ENCODE measurements at places on chromosomes 13 and 19. TPM values are rescaled to one million over a fixed set of nuclear protein-coding genes. Genes with fewer than 3 reads are reported as not detected.

DNA sequence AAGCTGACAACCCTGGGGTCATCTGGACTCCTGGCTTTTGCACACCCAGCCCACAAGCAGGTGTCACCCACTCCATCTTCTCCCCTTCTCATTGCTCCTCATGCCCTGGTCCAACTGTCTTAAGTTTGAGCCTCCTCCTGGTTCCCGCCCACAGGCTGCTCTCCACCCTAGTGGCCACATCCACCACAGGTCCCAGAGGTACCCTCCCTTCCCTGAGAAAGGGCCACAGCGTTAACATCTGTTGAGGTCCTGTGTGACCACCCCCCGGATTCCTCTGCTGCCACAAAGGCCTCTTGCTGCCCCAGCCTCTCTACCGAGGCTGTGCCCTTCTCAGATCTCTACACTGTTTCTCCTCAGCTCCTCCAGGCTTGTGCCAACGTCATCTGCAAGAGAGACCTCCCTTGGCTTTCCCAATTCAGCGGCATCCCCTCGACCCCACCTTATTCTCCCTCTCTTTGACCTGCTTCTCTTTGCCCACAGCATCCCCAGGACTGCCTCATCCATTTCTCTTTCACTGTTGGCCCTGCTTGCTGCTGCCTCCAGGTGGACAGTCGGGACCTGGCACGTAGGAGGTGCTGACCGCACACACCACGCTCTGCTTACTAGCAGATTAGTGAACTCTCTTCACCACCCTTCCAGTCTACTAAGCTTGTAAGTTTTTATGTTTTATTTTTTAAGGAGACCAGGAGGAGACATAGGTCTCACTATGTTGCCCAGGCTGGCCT, 33.3 kb downstream of the SUGP2 start:
- no peak for DNase-seq

DNA sequence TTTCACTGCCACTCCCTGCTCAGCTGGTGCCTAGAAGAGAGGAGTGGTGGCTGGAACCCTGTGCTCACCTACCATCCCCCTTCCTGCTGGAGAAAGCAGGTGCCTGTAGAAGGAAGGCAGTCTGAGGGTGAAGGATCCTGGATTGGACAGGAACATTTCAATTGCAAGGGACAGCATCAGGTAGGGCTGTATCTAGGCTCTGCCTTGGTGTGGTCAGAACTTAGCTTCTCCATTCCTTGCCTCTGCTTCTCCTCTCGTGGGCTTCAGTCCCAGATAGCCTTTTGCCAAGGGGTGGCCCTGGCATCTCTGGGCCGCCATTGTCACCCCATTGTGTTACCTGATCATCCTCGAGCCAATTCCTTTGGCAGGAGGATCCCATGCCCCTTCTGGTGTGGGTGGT, 73.2 kb upstream of the KCTD15 start:
- DNase-seq = no peak

DNA sequence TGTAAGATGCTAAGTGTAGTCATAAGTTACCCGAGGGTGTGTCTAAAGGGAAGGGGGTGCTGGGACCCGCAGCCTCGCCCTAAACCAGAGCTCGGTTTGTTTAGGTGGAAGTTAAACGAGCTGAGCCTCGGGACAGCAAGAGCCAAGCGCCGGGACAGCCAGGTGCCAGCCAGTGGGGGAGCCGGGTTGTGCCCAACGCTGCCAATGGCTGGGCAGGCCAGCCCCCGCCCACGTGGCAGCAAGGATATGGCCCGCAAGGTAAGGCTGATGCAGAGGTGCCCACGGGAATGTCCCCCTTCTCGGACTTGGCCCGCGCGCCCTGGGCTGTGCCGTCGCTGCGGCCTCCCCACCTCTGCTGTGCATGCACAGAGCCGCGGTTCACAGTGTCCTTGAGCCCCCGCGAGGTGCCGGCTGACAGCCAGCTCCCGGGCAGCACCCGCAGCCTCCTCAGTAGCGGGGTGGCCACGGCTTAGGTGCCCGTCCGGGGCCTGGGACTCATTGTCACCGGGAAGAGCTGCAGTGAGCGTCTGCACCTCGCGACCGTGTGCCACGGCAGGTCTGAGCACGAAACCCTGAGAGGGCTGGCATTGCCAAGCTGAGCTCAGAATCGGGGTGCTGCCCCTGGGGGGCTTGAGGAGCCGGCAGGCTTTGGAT, 9.3 kb upstream of the RPS15 start:
- no peak for DNase-seq

DNA sequence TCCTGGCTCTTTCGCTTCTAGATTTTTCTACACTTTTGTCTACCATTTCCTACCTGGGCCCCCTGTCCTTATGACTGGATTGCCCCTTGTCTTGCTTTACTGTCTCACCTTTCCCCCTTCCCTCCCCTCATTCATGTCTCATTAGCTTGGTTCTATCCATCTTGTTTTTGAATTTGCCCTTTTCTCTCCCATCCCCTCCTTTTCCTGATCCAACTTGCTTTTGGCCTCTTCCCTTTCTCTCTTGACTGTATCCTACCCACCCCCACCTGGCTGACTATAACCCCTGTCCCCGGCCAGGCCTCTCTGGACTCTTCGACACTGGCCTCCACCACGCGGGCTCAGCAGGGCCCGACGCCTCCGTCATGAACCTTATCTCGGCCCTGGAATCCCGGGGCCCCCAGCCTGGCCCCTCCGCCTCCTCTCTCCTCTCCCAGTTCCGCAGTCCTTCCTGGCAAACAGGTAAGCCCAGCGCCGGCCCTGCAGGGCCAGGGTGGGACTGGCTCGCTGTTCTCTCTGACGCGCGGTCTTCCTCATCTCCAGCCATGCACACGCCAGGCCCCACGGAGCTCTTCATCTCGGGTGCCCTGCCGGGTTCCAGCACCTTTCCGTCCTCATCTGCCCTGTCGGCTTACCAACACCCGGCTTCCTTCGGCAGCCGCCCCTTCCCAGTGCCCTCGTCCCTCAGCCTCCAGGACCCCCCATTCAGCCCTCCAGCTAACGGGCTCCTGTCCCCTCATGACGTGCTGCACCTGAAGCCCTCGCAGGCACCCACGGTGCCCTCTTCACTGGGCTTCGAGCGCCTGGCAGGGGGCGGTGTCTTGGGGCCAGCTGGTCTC, 3.4 kb downstream of the PRR12 start:
- DNase-seq = no peak

- no peak for DNase-seq
These were observed 184.9 kb downstream of the PTPRS start for GRCh38 chr19:5155586-5156210.

DNA sequence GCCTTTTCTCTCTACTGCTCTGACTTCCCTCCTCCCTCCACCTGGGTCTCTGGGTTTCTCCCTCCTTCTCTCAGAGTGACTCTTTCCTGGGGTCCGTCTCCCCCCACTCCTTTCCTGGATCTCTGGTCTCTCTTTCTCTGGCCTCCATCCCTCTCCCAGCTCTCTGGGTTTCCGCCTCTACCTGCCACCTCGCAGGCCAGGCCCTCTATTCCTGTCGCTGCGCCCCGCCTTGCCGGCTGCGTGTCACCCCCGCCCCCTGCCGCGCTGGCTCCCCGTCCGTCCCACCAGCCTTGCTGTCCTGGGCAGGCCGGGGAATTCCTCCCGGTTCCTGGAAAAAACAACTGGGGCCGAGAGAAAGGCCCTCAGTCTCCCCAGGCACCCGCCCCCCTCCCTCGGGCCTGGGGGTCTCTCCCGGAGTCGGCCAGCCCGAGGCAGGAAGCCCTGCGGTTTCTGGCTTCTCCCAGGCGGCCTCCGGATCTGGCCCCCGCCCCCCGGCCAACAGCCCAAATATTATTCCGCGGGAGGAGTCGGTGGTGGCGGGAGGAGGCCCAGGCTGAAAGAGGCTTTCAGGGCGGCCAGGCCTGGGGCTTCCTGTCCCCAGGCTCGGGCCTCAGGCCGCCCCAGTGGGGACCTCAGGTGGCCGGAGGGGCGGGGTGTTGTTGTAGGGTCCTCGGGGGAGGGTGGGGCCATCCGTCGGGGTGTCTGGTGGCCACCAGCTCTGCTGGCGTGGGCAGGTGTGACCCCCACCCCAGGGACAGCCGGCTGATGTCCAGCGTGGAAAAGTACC, 9.3 kb downstream of the IRF2BP1 start:
- no peak for DNase-seq

DNA sequence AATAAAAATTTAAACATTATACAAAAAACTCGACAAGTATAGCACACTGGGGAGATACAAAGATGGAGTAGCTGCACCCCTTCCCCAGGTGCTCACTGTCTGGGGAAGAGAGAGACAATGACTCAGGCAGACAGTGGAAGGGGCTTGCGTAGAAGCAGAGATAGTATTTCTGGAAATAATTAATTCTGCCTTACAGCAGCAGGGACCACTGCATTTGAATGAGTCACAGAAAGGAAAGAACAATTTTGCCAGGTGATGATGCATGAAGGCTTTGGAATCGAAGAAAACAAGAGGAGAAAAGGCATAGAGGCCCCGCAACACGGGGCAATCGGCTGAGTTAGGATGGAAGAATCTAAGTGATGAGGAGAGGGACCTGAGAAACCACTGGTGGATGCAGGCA, 447.4 kb downstream of the EFNB2 start:
- no peak for DNase-seq

GRCh38 chr13:88068975-88069374, 397.8 kb downstream of the SLITRK5 start:
- DNase-seq = no peak

DNA sequence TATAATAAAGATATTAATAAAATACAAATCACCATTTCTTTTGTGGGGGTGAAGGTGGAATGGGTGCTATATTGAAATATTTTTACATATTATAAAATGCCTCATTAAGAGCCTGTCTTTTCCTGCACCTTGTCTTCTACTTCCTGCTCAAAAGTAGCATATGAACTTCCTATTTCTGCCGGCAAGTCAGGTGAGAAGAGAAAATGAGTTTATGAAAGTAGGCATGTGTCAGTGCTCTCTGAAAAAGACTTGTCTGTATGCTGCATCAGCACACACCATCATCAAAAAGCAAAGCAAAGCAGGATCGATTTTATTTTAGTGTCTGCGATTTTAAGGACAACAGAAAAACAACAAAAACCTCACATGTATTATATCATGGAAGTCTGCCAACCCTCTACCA, 114.2 kb downstream of the RAP2A start:
- no peak for DNase-seq

DNA sequence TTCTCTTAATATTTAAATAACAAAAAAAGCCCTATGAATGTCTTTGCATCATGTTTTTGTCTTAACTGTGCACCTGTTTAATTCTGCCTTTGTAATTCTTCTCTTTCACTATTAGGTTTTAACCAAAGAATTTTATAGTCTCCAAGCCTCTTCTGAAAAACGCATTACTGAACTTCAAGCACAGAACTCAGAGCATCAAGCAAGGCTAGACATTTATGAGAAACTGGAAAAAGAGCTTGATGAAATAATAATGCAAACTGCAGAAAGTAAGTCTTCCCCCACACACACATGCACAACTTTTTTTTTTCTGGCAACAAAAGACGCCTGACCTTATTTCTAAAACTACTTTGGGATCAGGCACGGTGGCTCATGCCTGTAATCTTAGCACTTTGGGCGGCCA, 126.5 kb downstream of the PIBF1 start:
- DNase-seq = no peak

- no peak for DNase-seq
These were observed 7.6 kb downstream of the PNKP start for GRCh38 chr19:49859682-49860335.

DNA sequence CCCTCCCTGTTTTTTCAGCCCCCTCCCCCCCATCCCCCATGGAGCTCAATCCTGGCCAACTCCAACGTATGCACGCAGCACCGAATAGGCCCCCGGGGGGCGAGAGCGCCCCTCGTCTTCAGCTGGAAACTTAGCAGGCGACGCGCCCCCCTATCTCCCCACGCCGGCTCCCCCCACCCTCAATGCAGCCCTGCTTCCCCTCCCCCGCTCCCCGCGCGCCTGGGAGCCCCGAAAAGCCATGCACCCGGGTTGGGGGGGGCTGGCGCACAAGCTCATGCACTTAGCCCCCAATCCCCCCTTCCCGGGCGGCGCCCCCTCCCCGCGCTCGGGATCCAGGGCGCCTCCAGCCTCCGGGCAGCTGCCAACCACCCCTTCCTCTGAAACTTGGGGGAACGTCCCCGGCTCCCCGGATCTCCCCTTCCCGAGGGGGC, 508 bp downstream of the ZBTB7A start:
- no peak for DNase-seq

DNA sequence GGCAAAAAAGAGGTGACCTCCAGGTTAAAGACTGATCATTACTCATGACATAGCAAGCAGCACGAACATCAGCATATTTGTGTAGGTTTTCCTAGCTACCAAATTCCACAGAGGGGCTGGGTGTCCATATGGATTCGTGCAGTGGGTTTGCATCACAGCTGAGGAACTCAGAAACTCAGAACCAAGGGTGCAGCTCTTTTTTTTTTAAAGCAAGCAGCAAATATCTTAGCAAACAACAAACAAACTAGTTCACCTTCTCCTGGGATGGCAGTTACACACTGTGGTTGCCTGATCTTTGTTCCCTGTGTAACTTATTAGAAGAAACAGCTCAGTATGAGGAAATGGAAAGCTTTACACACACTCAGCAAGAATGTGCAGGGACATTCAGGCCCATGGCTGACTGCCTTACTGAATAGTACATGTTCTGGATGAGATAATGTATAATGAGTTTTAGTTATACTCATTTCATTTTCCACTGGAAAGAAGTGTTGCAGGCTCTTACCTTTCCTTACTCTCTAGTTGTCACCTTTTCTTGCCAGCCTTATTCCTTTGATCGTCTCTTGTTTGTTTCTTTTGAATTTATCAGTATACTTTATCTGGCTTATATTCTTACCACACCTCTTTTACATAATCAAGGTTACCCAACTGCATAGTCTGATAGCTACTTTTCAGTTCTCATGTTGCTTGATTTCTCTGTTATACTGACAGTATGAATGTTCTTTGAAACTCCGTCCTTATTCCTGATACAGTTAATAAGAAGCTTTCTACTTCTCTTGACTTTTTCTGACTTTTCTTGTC, 4.3 kb downstream of the NDFIP2 start:
- DNase-seq = no peak

- DNase-seq = no peak
These were observed 5.3 kb upstream of the TCF3 start for GRCh38 chr19:1657746-1658145.

GRCh38 chr13:21719463-21719862, 48.6 kb downstream of the FGF9 start:
- DNase-seq = no peak

GRCh38 chr19:12985049-12985776, 10.1 kb upstream of the NFIX start:
- no peak for DNase-seq

GRCh38 chr19:3548606-3549005, 8.8 kb downstream of the MFSD12 start:
- DNase-seq = no peak

The ZNF90 gene
- total RNA-seq = 3.4 TPM

The CEACAM7 gene
- not detected for total RNA-seq

The SYNGR4 gene
- not detected for total RNA-seq

The ZNF578 gene
- total RNA-seq = not detected

The DPP9 gene
- 45.6 TPM for total RNA-seq

The ZNF765 gene
- 10.7 TPM for total RNA-seq

The C5AR1 gene
- 0.65 TPM for total RNA-seq

The LHFPL6 gene
- total RNA-seq = 174 TPM
